Progenitor cell of endocrine pancreas (in vitro differentiated cells): ENCODE measurements at places on chromosomes 11 and 22.
A peak's percentile ranks its signal among the peaks of the same experiment; 100 is the strongest.

GRCh38 chr11:65452806-65453490 is 30.4 kb downstream of the NEAT1 start:
- no peak for DNase-seq

DNA sequence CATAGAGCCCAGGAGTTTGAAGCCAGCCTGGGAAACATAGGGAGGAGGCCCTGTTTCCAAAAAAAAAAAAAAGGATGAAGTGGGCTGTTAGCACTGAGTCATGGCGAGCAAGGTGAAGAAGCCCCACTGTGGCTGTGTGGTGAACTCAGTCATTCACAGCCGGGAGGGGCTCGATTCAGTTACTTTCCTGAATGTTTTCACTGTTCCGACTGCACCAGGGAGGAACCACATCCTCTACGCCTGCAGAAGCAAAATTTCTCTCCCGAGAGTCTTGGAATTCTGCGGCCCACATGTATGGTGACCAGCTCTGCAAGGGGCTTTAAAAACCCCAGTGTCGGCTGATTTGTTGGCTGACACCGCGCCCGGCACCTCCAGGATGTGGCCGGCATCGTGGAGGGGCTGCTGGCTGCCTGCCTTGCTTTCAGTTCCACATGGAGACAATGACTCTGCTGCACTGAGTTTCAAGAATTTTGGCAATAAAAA is 27.8 kb upstream of the GRAMD4 start:
- no peak for DNase-seq

GRCh38 chr11:64566915-64567891 is 23.8 kb upstream of the SLC22A12 start:
- DNase-seq = no peak

- no peak for DNase-seq
Observed at GRCh38 chr11:96072592-96072991, 148.7 kb upstream of the MTMR2 start.

GRCh38 chr11:130431331-130431773 is 2.9 kb upstream of the ADAMTS8 start:
- peak; percentile 82 for DNase-seq

- no peak for DNase-seq
Observed at GRCh38 chr11:66470015-66470414, 3.3 kb downstream of the PELI3 start.

- DNase-seq = no peak
Observed at GRCh38 chr11:10715571-10715970, 22.0 kb upstream of the IRAG1 start.

DNA sequence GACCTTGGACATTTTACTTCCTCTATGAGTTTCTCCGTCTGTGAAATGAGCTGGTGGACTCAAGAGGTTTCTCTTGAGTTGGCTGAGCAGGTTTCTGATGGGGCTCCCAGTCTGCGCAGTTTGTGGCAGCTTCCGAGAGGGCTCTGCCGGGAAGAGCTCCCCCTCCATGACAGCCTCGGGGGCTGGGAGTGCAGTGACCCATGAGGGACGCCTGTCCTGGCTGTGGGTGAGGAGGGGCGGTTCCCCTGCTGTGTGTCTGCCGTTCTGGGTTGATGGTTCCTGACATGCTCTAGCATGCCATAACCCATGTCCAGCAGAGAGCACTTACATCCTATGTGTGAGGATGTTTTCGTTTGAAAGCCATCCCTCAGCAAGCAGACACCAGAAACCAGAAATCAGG is 14.8 kb downstream of the CSF2RB start:
- DNase-seq = no peak

DNA sequence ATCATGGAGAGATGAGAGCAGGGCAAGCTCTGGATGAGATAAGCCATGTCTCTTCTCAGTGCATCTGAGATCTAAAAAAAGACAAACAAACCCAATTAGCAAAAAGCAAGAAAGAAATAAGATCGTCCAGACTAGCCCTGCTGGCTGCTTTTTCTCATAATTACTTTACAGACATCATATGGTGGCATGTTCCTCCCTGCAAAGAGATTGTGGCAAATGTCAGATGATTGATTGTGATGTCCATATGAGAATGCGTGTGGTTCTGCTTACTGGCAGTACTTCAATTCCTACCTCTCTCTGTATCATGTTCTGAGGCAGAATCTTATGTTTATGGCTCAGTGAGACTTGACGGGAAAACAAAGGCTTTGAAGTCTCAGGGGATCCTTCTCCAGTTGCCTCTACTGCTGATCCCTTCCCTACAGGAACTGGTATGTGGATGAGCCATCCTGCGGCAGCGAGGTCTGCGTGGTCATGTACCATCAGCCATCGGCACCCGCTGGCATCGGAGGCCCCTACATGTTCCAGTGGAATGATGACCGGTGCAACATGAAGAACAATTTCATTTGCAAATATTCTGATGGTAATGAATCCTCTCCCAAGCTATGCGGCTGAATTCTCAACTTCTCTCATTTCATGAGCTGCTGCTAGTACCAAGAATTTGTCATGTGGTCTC is 8.8 kb downstream of the LAYN start:
- DNase-seq = no peak

GRCh38 chr22:43819931-43820640 is 8.0 kb upstream of the EFCAB6 start:
- no peak for DNase-seq

DNA sequence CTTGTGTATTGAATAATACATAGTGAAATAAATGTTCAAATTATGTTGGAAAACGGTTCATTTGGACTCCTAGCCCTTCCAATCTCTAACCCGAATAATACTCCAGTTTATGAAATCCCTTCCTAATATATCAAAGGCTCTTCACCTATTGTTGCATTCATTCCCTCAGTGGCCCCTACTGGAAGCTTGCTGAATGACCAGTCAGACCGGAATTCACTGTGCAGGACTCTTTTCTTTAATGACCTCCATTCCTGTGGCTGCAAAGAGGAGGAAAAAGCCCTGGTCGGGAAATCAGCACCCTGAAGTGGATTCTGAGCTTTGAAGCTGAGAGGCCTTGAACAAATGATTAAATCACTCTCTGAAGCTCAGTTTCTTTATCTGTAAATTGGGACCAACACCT is 19.1 kb upstream of the RCN1 start:
- DNase-seq = no peak

DNA sequence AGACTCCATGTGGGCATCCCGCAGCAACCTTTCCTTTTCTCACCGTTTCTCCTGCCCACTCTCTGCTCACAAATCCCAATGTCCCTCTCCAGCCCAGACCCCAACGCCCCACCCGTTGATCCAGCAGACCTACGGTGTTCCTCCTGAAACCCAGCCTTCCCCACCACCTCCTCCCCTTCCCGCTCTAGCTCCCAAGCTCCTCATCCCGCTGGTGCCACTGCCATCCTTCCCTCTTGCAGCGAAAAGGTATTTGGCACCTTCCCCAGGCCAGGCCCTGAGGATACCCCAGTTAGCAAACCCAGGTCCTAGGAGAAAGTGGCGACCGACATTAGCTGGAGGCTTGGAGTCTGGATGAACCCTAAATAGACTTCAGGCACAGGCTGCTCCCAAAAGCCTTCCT is 84.0 kb upstream of the RTL6 start:
- no peak for DNase-seq

GRCh38 chr22:26482161-26482560 is 1.4 kb downstream of the HPS4 start:
- no peak for DNase-seq

GRCh38 chr11:60895687-60896086 is 10.7 kb downstream of the PRPF19 start:
- DNase-seq = no peak

- DNase-seq = no peak
Observed at GRCh38 chr11:121408830-121409229, 43.3 kb upstream of the SORL1 start.

DNA sequence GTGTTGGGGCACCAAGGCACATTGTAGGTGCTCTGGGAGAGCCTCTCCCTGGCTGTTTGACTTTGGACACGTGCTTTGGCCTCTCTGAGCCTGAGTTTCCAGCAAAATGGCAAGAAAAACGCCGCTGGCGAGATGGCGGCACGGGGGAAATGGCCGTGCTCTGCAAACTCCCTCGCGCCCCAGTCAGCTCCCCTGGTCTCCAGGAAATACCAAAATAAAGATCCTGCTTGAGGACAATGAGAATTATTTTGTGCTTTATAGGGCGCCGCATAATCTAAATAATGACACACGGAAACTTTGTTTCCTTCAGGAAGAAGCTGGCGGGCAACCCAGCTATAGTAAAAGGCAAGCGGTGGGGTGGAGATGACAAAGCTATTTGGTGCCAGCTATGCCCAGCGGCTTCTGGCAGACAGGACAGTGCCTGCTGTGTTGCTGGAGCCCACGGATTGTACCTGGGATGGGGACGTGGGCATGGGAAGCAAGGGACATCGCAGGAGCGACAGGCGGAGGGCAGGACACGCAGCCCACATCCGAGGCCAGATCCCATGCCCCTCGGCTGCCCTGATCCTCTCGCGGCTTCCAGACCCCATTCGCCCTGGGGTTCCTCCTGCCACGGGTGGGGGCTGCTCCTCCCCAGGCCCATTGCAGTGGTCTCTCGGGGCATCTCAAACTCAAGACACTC is 26.3 kb upstream of the RFPL3 start:
- no peak for DNase-seq

GRCh38 chr22:37909766-37910165 is 3.7 kb downstream of the MICALL1 start:
- DNase-seq = no peak

GRCh38 chr11:85316967-85317366 is 310.2 kb downstream of the DLG2 start:
- no peak for DNase-seq

GRCh38 chr11:120605469-120605868 is 93.9 kb downstream of the GRIK4 start:
- no peak for DNase-seq

DNA sequence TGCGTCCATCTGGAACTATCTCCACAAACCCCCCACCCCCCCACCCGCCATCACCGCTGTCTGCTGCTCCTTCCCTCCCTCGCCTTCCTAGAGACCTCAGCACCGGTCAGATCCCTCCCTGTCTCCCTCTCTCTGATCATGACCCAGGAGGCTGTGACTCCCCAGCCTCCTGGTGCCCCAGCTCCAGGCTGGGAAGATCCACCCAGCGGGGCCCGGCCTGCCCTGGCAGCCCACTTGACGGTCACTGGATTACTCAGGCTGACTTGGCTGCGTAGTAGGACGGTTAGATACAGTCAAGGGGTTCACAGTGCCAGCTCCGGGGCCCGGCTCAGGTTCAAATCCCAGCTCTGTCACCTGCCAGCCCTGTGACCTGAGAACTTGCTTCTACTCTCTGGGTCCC is 59.3 kb downstream of the ANO1 start:
- DNase-seq = no peak

- no peak for DNase-seq
Observed at GRCh38 chr22:44351685-44352377, 39.1 kb upstream of the SHISAL1 start.

GRCh38 chr22:32777987-32778386 is 23.5 kb upstream of the TIMP3 start:
- no peak for DNase-seq

DNA sequence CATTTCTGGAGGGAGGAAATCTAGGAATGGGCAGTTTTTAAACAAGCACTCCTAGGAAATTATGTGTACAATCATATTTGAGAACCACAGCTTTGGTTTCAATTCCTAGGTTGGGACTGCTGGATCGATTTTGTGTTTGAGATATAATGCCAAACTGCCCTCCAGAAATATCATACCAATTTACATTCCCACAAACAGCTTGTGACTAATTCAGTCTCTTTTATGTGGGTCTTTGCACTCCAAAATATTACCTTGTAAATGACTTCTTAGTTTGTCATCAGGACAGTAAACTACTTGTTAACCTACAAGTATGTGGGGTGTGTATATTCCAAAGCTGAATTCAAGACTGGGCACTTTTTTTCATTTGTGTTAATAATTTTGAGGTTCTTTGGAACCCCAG is 9.8 kb upstream of the BARX2 start:
- no peak for DNase-seq
